ENCODE measurements at places on chromosomes 1 and 21. TPM values are rescaled to one million over a fixed set of nuclear protein-coding genes. Genes with fewer than 3 reads are reported as not detected.

DNA sequence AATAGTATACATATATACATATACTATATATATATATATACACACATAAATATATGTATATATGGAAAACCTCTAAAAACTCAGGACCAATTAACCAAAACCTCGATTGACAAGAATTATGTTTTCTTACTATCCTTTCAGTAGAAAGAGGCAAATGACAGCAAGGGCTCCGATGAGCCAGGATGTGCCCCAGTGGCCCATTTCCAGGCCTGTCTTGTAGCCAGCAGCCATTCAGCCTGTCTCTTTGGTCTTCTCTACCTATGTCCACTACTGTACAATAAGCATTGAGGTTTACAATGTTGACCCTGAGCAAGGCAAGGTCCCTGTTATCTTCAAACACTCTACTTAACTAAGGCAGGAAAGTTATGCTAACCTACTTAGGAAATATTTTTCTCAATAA is 9.8 kb downstream of the KCNA2 start:
- no peak overlapping the region for H3K4me3 ChIP-seq
- no peaks in the 10 kb centered on the region for H3K27me3 ChIP-seq
- no peaks in the 10 kb centered on the region for H3K4me1 ChIP-seq
- H3K27ac ChIP-seq = no peak overlapping the region

Gene TDRD5
- total RNA-seq = not detected

DNA sequence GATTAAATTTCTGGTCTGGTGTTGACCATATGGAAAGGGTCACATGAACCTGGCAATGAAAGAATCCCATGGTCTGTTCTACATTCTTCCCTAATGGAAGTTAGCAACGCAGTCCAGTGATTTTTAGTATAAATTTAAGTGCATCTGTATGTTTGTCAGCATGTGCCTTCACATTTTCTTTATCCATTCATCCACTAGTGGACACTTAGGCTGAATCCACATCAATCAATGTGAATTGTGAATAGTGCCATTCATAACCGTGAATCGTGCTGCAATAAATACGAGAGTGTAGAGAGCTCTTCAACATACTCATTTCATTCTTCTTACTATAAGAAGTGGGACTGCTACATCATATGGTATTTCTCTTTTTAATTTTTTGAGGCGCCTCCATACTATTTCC is 12.7 kb upstream of the IFI16 start:
- H3K4me3 ChIP-seq = no peak overlapping the region
- peaks cover 43% of the 10 kb centered on the region for H3K4me1 ChIP-seq
- H3K36me3 ChIP-seq = peaks cover 23% of the 10 kb centered on the region
- H3K27me3 ChIP-seq = no peaks in the 10 kb centered on the region

- no peak overlapping the region for H3K4me3 ChIP-seq
- no peak overlapping the region for H3K27ac ChIP-seq
- no peaks in the 10 kb centered on the region for H3K36me3 ChIP-seq
- no peaks in the 10 kb centered on the region for H3K27me3 ChIP-seq
These were observed 25.4 kb upstream of the TENT5C start for GRCh38 chr1:117580436-117580835.

Gene SPATA46
- total RNA-seq = not detected

DNA sequence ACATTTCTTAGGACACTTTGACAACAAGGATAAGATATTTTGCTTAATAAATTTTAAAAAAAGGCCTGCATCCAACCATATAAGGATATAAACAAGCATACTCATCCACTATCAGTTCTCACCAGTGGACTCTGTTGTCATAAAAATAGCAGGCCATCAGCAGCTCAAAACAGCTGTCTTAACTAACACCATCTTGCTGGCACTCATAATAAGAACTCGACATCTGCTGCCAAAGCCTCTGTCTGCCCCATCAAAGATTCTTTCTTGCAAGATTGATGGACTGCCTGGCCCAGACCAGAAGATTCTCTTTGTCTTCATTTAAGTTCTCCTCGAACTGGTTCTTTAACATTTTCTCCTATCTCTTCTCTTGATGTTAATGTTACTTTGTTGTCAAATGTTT is 10.1 kb downstream of the JMJD4 start:
- peaks cover 16% of the 10 kb centered on the region for H3K4me1 ChIP-seq
- peaks cover 4% of the 10 kb centered on the region for H3K27me3 ChIP-seq
- no peak overlapping the region for H3K27ac ChIP-seq
- H3K36me3 ChIP-seq = peaks cover 5% of the 10 kb centered on the region
- no peak for DNase-seq

DNA sequence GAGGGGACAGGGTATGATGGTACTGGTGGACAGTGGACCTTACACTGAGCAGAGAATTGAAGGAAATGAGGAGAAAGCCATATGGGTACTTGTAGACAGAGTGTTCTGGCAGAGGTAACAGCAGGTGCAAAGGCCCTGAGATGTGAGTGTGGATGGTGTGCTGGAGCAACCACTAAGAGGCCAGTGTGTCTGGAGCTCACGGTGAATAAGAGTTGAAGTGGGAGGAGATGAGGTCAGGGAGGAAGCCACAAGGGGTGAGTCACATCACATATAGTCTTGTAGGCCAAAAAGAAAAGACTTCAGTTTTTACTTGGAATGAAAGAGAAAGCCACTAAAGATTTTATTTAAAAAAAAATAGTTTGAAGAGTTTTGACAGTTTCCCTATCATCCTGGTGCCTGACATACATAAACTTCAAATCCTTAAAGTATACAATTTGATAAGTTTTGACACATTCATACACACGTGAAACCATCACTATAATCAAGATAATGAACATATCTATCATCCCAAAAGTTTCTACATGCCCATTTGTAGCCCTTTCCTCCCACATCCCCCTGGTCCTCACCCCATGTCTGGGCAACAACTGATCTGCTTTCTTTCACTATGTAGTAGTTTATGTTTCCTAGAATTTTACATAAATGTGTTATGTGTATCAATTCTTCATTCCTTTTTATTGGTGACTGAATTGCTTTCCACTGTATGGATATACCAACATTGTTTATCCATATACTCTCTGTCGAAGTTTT is 148.4 kb downstream of the GPATCH2 start:
- no peak overlapping the region for H3K4me3 ChIP-seq
- DNase-seq = peak; percentile 80
- H3K4me1 ChIP-seq = peaks cover 21% of the 10 kb centered on the region
- peak overlapping the region; percentile 51 for H3K27ac ChIP-seq

GRCh38 chr1:157798211-157798610 is 21.3 kb upstream of the FCRL2 start:
- DNase-seq = no peak
- H3K4me1 ChIP-seq = no peaks in the 10 kb centered on the region

Gene MEGF6
- total RNA-seq = 5.9 TPM

DNA sequence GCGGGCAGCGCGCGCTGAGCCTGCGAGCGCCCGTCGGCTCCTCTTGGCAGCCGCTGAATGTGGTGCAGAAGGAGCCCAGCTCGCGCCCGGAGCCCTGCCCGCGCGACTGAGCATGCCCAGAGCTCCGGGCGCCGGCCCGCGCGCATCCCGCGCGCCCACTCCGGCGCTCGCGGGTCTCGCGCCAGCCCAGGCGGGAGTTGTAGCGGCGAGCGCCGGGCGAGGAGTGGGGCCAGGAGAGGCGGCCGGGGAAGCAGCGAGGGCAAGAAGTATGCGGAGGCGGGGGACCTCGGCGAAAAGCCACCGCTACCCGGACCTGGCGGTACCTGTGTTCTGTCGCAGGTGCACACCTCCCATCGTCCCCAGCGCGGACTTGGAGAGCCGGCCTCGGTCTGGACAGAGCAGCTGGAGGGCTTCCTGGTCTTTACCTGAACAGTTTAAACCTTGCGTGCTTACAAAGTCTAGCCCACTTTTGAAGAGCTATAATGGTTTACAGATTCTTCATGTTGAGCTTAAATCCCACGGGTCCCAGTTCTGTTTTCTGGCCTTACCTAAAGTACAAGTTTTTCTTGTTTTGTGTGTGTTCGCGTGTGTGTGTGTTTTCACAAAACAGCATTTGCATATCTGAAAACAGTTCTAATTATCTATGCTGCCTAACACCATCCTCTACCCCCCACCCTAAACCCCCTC is at the start of gene DDAH1:
DDAH1 (minus strand) TSS at position 61 of the 687 bp plus-strand sequence. CDS start 114 bp downstream, outside the sequence.
- no peaks in the 10 kb centered on the region for H3K36me3 ChIP-seq
- peaks cover 68% of the 10 kb centered on the region for H3K27me3 ChIP-seq
- peak; percentile 7 for DNase-seq
- no peak within 1 kb of the TSS for H3K27ac ChIP-seq

- no peaks in the 10 kb centered on the region for H3K36me3 ChIP-seq
- no peaks in the 10 kb centered on the region for H3K27me3 ChIP-seq
- H3K4me1 ChIP-seq = peaks cover 10% of the 10 kb centered on the region
- DNase-seq = no peak
These were observed 15.5 kb upstream of the SNX27 start for GRCh38 chr1:151596166-151596953.
